BJ (cell line): ENCODE measurements at places on chromosomes 6 and 20.

DNA sequence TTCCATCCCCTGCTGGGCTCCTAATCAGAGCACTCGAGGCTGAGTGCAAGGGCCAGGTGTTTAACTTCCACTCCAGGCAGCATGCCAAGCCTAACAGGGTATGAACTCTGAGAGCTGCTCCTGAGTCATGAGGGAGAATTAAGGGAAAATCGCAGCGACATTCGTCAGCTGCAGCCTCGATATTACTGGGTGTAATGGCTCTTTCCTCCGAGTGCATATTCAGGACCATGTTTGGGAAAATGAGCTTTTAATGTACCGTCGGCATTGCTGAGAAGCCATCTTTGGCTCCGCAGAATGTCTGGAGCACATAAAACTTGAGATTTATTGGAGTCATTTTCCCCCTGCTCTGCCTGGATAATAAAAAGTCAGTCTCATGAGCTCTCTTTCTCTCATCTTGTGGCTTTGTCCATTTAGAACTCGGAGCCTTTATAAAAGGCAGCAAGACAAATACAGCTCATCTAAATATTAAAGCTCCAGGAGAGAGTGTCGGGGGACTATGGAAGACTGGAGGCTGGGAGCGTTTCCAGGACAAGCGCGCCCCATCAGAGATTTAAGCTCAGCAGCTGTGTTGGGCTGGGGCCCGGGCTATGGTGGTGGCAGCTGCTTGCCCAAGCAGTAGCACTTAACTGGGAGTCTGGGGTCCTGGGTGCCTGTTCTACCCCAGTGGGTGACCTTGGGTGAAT, 103.7 kb downstream of the TOX2 start:
- DNase-seq: peak; percentile 61

DNA sequence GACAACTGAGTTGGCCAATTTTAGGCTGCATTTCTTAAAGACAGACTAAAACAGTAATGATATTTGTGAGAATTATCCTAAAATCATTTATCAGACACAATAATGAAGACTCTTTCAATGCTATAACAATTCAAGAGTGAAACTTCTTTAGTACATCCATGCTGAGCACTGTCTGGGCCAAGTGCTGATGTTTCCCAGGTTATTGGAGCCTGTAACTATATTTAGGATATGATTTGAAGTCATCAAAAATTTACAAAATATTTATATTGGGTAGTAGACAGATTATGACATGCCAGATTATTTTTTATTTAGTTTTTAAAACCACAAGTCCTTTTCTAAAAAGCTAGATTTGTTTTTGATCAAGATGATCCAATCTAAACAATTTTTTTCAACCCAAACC, 45.1 kb downstream of the FHL5 start:
- no peak for DNase-seq

DNA sequence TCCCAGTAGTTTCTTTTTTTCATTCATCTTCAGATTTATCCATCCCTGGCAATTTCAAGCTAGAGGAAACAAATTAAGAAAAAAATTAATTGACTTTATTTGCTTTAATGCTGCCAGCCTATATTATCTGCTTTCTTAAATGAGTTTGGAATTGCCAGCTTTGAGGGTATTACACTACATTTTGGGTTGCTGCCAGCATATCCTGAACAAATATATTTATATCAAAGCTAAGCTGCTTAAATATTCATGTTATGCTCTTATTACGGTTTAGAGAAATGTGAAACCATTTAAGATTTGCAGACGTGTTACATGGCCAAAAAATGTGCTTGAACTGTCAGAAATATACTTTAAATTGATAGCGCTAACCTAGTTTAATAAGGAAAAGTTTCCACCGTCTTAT, 59.7 kb downstream of the GRIK2 start:
- no peak for DNase-seq

DNA sequence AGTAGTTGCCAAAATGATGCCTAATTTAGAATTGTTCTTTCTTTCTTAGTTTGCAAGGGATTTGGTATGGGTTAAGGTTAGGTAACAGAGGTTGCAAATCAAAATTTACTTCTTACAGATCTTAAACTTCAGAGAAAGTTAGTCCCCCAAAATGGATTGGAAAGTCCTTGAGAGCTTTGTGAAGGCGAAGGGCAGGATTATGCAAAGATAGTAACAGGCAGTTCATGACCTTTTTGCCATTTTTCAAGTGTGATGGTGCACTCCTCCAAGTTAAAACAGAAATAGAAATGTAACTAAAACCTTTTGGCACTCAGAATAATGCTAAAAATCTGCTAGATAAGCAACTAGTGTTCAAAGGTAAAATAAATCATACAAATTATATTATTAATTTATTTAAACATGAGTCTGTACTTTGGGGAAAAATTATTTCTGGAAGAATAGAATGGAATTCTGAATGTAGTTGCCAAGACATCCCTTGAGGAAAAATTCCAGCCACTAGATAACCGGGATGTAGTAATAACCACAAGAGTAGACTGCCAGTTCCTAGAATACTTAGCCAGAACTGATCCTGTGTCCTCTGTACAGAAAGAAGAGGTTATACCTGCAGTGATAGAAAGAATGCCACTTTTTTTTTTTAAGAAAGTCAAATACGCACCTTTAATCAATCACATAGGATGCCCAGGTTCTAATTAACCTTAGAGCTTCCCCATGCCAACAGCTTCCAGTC, 31.8 kb upstream of the DAAM2 start:
- no peak for DNase-seq

DNA sequence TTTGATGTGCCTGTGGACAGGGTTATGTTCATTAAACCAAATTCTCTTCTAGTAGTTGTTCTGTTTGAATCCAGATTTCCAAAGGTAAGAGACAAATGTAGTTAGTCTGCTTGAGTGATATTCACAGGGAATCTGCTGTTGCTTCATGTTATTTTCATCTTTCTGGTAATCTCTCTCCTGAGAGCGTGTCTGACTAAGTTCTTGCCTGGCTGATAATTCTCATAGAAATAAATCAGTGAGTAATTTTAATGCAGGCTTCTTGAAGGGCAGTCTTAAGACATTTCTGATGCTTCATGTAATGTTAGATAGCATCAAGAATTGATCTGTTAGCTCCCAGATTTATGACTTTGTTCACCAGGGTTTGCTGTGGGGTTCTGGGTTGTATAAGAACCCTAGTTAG, 54.2 kb downstream of the CTNNBL1 start:
- DNase-seq: no peak

GRCh38 chr6:148681666-148682065, 65.2 kb upstream of the UST start:
- DNase-seq: no peak

DNA sequence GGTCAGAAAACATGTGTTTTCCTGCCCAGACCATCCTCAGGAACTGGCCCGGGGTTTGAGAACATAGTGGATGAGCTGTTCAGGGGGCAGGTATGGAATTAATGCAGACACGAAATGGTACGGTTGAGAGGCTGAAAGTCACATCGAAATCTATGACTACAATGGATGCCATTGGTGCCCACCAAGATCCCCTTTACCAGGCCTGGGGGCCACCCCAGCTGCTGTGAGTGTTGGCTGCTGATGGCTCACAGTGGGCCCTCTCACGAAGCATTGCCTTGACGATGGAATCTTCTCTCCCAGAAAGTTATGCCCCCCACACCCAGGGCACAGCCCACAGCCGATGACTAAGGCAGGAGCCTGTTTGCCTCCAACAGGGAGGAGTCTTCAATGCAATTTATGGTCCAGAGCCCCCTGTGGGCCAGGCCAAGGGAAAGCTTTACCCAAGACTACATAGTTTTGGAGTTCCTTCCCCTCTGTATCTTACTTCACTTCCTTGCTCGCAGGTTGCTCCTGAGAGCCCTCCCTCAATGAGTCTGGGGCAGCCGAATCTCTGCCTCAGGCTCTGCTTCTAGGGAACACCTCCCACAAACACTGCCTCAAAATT, 92.6 kb downstream of the BFSP1 start:
- no peak for DNase-seq
